ENCODE measurements at places on chromosomes 7 and 10.
A peak's percentile ranks its signal among the peaks of the same experiment; 100 is the strongest.

DNA sequence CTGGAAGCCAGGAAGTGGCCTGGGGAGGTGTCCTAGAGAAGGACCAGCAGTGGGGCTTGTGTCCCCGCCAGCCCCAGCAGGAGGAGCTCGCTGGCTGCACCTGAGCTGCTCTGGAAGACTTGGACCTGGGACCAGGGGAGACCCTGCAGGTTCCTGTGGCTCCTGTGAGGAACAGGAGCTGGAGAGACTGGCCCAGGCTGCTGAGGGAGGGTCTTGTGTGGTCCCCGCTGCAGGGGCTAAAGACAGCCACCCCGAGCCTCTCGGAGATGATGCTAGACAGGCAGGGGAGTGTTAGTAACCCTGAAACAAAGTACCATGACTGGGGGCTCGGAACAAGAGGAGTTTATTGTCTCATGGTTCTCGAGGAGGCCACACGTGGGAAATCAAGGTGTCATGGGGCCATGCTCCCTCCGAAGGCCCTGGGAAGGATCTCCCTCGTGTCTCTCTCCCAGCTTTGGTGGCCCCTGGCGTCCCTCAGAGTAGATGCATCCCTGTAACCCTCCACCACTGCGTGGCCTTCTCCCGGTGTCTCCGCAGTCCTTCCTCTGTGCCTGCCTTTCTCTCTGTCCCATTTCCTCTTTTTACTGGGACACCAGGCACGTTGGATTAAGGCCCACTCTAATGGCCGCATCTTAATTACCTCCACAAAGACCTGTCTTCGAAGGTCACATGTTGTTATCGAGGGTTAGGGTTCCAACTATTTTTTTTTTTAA is 348.4 kb downstream of the GLRX3 start:
- DNase-seq = peak; percentile 5

- no peak for DNase-seq
Observed at GRCh38 chr10:89685936-89686335, 15.5 kb upstream of the KIF20B start.

DNA sequence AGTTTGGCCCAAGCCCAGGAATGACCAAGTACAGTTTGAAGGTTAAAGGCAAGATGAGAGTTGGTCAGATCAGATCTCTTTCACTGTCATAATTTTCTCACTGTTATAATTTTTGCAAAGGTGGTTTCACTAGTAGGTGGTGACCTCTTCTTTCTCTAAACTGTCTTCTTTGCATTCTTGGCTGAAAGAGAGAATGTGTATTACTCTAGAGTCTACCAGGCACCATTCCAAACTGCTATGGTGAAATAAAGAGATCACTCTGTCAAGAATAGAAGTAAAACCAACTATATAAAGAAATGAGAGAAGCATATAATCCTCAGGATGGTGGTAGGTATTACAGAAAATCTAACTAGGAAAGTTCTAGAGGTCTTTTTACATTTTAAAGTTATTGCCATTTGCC is 72.7 kb downstream of the DYNC1I1 start:
- no peak for DNase-seq

DNA sequence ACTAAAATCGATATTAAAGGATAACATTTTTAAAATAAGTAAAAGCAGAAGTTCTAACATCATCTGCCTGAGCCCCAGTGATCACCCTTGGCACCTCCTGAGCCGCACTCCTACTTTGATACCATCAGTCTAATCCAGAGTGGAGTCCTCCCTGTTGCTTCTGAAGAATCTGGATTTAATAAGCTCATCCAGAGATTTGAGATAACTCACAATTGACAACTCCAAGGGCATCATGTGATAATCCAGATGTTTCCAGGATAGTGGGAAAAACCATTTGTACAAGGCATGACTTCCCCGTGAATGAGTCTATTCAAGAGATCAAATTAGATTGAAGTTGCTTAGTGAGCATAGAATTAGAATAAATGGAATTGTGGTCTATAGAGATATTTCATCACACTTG is 475.8 kb upstream of the C7orf33 start:
- no peak for DNase-seq

DNA sequence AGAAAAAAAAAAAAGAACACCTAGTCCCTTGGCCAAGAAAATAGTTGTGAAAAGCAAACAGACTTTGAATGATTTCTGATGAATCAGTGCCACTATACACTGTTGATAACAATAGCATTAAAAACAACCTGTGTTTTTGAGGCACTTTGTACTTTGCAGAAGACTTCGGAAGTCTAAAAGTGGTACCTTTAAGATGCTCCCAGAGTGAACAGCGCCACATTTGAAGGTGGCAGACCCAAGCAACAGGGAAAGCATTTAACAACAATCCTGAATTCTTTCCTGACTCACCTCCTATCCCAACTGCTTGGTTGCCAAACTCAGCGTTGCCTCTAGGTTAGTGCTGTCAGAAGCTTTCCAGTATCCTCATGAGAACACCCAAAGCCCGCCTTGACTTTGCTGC is 102.5 kb upstream of the CCDC6 start:
- no peak for DNase-seq

DNA sequence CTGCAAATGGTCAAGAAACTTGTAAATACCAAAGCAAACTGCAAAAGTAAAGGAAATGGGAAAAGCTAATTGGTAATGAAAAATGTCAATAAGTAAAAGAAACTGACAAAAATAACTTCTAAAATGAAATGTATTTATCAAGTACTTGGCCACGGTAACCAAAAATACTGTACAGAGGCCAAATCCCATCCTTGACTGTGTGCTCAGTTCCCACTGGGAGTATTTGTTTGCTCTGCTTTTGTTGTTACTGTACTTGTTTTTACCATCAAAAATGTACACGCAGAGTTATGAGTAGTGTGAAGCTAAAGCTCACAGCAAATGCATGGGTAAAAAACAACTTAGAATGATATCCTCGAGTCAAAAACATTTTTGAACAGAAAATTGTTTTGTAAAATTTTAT is 31.1 kb downstream of the ENKUR start:
- no peak for DNase-seq

DNA sequence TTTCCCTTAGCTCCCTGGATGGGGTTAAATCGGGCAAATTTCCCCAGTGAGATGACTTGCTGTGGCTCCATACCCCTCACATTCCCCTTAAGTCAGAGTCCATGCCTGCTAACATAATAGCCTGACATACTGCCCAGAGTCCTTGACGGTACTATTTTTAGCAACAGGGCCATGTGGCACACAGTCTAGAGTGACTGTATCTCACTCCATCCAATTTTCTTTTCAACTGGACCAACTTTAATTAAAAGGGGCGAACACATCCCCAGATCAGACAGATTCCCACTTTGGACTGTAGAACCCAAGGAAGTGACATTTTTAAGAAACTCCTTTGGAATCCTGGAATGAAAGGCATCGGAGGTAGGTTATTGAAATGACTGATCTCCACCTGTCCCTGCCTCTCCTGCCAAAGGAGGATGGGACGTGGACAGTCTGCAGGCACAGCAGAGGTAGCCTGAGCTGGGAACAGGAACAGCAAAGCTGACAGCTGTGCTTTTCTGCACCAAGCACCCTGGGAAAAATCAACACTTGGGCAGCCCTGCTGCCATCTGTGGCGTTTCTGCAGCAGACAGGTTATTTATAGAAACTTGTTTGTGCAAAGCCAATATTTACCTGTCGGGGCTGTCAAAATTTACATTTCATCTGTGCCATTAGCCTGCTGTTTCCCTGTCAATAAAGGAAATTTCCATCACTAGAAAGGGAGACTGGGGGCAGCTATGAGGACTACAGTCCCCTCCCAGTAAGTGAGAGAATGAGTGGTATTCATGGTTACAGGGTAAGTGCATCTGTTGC is 221.5 kb upstream of the AOAH start:
- peak; percentile 44 for DNase-seq

GRCh38 chr10:53990799-53991238 is 810.2 kb downstream of the PCDH15 start:
- DNase-seq = no peak

DNA sequence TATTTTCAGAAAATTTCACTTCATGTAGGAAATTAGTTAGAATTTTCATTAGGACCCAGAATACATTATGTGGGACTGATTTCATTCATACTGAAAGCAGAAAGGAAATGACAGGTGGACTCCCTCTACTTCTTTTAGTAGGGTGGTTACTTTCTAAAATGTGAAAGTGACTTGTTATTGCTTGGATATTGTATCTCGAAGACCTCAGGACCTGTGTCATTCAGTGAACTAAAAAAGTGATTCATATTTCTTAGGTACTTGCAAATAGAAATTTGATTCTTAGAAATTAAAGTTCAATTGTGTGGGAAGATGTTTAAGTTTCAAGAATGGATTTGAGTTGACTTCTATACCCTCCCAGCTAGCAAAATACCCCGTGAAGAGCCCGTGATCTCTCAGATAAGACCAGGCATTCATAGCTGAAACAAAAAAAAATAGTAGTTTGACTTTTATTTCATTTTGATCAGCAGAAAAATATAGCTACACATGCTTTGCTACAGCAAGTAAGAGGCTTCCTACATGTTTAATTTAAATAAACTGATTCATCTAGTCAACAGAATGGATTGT is 1037.1 kb downstream of the GATA3 start:
- no peak for DNase-seq

- no peak for DNase-seq
Observed at GRCh38 chr7:6248581-6248980, 23.8 kb downstream of the CYTH3 start.

DNA sequence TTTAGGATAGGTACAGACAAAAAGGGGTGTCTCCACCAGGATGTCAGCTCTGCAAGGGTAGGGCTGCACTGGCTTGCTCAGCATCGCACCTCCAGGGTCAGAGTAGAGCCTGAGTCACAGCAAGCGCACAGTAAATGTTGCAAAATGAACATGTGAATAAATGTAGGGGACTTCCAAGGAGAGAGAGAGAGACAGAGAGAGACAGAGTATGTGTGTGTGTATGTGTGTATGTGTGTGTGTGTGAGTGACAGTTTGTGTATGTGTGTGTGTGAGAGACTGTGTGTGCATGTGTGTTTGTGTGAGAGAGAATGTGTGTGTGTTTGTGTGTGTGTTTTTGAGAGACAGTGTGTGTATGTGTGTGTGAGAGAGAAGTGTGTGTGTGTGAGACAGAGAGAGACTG is 163.3 kb downstream of the RPS24 start:
- DNase-seq = no peak

GRCh38 chr7:26964156-26964808 is 99.9 kb upstream of the SKAP2 start:
- DNase-seq = no peak

DNA sequence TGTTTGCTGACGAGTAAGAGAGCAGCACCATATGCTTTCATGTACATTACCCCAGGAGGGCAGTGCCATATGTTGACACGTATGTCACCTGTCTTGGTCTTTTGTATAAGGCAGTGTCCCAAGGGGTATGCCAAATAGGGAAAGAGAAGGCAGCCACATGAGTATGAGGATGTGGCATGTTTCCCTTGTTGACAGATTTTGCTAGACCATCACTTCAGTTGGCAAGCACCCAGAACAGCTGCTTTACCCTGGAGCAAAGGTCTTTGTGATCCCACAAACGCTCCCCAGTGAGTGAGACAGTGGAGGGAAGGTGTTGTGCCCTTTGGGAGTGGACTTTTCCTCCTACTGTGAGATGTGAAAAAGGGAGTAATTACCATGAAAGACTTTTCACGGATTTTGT is 350.1 kb downstream of the ETV1 start:
- no peak for DNase-seq

- no peak for DNase-seq
Observed at GRCh38 chr10:51147644-51148399, 73.5 kb downstream of the PRKG1 start.

GRCh38 chr10:70650718-70651117 is 21.6 kb upstream of the ADAMTS14 start:
- no peak for DNase-seq

- DNase-seq = no peak
Observed at GRCh38 chr7:13524076-13524475, 465.4 kb downstream of the ETV1 start.

DNA sequence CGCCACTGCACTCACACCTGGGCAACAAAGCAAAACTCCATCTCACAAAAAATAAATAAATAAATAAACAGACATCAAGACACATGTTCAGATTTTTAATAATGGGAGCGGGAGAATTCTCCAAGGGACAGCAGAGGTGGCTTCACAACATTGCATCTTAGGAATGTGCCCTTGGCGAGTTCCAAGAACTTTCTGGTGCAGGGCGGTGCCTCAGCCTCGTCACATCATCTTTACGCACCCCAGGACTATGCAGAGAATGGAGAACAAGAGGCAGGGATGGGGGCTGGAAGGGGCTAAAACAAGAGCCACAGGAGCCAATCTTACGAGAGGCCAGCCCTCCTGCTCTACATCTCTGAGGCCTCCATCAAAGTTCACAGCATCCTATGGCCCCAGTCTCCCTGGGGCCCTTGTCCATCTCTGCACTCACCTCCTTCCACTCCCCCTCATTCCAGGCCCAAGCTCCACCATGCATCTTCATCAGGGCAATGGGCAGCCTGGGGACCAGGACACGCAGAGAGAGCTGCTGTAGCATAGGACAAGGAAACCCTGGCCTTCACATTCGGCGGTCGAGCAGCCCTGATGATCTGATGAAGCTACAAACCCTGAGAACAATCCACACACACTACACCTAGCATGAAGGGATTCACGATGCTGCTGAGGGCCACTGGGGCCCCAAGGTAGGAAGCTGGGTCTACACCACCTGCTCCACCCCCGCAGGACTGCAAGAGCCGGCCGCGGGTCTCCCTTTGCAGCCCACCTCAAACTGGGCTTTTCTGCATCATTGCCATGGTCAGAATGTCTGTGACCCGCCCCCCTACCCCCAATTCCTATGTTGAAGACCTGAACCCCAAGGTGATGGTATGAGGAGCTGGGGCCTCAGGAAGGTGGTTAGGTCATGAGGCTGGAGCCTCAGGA is 22.3 kb downstream of the TNS3 start:
- DNase-seq = no peak

DNA sequence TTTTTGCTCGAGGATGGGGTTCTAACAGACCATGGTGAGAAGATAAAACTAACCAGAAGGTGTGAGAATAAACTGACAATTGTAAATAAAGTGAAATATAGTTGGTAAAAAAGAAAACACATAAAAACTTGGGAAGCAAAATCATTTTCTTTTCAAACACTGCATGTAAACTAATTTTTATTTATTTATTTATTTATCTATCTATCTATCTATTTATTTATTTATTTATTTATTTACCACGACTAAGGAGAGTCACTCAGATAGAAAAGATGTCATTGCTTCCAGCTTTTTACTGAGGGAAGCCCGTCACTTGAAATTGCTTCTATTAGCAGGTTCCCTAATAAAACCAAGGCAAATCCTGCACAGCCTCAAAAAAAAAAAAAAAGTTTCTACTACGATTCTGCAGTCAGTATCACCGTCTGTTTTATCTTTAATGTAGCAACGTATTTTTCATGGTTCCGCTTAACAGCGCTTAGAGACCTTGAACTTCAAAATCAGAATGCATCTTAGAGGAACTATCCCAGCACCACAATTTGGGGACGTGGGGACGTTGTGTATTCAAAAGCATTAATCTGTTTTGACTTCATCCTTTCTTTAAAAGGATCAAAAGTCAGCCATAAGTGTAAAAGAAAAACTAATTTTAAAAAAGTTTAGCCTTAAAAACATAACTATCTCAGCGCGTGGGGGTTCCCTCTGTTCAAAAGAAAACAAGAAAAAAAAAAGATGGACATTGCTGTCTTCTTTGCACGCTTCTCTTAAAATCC is 33.3 kb upstream of the EBLN1 start:
- DNase-seq = no peak

GRCh38 chr10:89207181-89207800 is at the start of gene CH25H:
TSS of gene CH25H (minus strand) at chr10:89207317. CDS start at chr10:89207292, 25 bp downstream.
- peak; percentile 88 for DNase-seq

- DNase-seq = peak; percentile 76
Observed at GRCh38 chr10:93947055-93947454, 46.7 kb upstream of the PLCE1 start.

Measured in femur (tissue), 1 donor.